Glutamatergic neuron (in vitro differentiated cells): ENCODE measurements at places on chromosomes 2 and 18.

GRCh38 chr2:239153806-239154591, 246.8 kb downstream of the HDAC4 start:
- DNase-seq, result peak; percentile 7

GRCh38 chr2:105134081-105134480, 96.2 kb downstream of the MRPS9 start:
- DNase-seq, result no peak

GRCh38 chr2:182852801-182853200, 13.6 kb downstream of the FRZB start:
- no peak for DNase-seq

- no peak for DNase-seq
Observed at GRCh38 chr2:234625626-234626250, 128.9 kb upstream of the ARL4C start.

- DNase-seq, result no peak
Observed at GRCh38 chr18:11972371-11973174, 8.7 kb upstream of the IMPA2 start.

DNA sequence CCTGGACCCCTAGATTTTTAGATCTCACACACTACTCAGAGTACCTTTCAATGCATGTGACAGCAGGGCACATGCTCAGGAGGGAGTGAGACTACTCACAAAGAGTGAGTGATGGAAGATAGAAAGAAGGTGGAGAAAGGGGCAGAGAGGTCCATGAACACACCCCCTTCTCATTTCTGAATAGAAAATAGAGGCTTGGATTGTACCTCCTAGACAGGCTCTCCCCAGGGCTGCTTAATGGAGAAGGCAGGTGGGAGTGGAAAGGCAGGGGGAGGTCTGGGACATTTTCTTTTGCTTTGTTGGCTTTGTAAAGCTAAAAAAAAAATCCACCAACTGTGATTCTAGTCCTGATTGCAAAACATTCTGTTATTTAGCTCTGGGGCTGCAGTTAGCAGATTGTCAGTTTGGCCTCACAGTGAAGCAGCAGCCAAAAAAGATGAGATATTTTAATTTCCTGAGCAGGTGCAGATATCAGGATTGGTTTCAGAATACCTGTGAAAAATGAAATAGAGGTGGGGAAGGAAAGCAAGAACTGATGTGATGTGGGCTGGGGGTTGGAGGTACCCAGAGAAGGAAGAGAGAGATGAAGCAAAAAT, 119.3 kb upstream of the GYPC start:
- no peak for DNase-seq

DNA sequence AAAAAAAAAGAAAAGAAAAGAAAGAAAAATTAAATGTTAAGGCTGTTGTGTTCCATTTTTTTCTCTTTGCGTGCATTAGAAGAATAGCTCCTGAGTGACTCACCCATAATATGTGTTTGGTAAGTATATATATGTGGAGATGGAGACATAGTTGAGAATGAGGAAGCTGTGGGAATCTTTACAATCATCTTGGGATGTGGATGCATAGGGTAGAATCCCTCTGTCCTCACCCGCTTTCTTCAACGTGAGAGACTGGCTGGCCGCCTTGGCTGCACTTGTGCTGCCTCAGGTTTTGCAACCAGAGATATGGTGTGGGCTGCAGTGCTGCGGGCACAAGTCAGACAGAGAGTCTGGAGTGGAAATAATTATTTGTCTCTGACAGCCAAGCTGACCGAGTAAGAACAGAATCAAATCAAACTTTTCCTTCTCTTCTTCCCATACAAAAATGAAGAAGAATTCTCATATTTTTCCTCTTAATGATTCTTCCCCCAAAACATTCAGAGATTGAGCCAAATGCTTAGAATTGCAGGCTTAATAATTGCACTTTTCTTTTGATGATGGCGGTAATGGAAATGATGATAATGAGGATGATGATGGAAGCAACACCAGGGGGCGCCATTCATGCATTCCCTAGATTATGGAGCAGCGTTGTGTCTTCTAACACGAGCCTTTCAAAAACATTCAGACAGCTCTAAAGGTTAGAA, 48.5 kb downstream of the SERPINB7 start:
- no peak for DNase-seq

GRCh38 chr2:222256250-222256649, 42.5 kb downstream of the PAX3 start:
- no peak for DNase-seq

- no peak for DNase-seq
Observed at GRCh38 chr18:10020171-10020570, 106.4 kb downstream of the VAPA start.

- DNase-seq, result no peak
Observed at GRCh38 chr2:72990695-72991438, 73.5 kb downstream of the EMX1 start.

- no peak for DNase-seq
Observed at GRCh38 chr2:68195096-68195495, 37.4 kb downstream of the PNO1 start.

- DNase-seq, result no peak
Observed at GRCh38 chr2:219149667-219150066, 10.9 kb downstream of the NHEJ1 start.

DNA sequence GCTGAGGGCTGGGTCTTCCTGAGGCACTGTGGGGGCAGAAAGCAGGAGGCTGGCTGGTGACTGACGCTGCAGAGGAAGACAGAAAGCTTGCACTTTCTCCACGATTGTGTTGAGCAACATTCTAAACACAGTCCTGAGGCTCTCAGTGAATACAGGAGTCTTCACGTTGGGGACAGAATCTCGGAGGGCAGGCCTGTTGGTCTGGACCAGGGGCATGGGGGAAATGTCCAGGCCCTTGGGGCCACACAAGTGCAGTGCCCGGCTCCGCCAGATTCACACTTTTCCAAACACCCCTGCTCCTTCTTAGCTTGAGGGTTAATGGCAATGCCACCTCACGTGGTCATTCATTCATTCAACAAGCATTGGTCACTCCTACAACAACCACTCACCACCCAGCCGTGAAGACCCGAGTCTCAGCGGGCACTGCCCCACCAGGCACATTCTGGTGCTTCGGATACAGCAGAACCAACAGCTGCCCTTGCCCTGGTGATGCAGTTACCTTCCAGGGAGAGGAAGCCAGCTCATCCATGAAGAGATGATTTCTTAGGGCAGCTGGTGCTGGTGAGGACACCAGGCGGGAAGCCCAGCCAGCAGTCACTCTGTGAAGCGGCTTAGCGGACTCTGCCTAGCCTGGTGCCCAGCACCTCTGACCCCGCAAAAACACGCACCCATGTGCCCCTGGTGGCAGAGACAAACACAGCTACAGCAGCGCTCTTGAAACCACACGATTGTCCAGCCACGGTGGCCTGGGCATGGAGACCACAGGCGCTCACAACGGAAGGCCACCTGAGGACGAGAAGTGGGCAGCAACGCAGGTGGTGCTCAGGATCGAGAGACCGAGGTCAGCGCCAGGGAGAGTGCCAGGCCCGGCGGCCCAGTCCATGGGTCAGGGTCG, 10.9 kb upstream of the GPC1 start:
- DNase-seq, result no peak

DNA sequence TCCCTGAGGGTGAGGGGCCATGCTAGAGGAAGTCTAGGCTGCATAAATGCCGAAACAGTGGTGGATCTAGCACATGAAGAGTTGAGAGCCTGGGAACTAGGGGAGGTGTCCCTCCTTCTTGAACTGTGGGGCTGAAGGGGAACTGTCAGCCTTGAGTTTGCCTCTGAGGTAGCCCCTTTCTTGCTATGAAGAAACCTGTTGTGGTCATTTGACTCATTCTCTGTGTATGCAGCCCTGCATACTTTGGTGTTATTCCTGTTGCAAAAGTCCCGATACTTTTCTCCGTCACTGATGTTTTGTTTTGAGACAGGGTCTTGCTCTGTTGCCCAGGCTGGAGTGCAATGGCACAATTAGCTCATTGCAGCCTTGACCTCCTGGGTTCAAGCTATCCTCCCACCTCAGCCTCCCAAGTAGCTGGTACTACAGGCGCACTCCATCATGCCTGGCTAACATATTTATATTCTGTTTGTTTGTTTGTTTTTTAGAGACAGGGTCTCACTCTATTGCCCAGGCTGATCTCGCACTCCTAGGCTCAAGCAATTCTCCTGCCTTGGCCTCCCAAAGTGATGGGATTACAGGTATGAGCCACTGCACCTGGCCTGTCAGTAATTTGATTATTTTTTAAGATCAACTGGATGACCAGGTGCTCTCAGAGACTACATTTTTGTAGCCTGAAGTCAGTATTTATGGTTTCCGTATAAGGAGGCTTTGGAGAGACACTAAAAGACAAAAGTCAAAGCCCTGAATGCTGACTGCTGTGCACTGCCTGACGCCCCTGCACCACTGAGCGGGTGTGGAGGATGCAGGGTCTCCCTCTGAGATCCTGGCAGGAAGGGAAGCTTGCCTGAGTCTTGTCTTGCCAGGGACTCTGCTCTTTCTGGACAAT, 126.0 kb upstream of the MSH6 start:
- DNase-seq, result no peak

DNA sequence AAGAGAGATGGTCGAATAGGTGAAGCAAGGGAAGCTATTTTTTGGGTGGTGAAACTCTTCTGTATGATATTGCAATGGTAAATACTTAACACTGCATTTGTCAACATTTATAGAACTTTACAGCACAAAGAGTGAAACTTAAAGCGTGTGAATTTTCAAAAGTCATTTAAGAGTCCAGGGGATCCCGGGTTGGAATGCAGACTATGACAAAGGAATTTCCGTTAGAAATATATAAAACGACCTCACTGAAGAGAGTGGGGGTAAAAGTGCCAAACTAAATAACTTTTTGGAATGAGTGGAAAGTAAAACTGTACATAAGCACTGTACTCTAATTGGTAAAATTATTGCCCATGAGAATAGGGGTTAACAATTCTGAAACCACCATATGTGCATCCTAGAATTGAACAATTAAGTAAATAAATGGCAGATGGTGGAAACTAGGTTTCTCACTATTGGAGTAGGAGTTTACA, 191.0 kb upstream of the FN1 start:
- no peak for DNase-seq

- DNase-seq, result no peak
Observed at GRCh38 chr18:55433648-55434047, 154.3 kb downstream of the TCF4 start.

GRCh38 chr2:190996947-190997346, 17.0 kb downstream of the STAT1 start:
- no peak for DNase-seq

- DNase-seq, result no peak
Observed at GRCh38 chr18:10230072-10230471, 224.4 kb upstream of the APCDD1 start.

DNA sequence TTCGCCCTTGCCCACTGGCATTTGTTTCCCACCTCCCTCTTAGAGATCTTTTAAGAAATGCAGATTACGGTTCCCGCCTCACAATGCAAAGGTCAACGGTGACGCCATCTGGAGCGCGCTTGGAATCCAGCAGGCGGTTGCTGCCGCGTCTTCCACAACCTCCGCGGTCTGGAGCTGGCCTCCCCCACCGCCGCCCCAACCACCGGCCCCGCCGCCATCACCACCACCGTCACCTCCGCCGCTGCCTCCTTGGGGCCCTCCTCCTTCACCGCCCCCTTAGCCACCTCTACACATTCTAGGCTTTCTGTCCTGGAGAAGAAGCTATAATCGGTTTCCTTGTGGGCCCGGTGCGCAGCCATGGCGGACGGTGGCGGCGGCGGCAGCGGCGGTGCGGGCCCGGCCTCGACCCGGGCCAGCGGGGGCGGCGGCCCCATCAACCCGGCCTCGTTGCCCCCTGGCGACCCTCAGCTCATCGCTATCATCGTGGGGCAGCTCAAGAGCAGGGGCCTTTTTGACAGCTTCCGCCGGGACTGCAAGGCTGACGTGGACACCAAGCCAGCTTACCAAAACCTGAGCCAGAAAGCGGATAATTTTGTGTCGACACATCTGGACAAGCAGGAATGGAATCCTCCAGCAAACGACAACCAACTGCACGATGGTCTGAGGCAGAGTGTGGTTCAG, at the start of gene BOD1L2:
TSS of gene BOD1L2 (plus strand) at position 132 of the 681 bp plus-strand sequence. CDS start at position 358, 226 bp downstream.
- no peak for DNase-seq

- no peak for DNase-seq
Observed at GRCh38 chr2:232042911-232043574, 81.5 kb downstream of the DIS3L2 start.

DNA sequence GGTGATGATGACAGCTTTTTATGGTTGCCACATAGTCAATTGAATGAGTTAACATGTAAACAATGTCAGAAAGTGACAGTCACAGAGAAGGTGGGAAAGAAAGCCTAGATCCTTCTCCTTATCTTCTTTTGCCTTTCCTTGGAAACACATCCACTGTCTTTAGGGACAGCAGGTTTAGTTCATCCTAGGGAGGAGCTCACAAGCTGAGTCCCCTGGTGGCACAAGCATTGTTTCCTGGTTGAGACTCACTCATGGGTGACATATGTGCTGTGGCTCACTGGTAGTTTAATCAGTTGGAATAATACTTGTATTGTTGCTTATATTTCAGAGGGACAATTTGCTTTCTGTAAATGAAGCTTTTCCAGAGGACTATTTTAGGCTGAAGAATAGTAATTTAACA, 598.5 kb downstream of the CNTNAP5 start:
- DNase-seq, result no peak

DNA sequence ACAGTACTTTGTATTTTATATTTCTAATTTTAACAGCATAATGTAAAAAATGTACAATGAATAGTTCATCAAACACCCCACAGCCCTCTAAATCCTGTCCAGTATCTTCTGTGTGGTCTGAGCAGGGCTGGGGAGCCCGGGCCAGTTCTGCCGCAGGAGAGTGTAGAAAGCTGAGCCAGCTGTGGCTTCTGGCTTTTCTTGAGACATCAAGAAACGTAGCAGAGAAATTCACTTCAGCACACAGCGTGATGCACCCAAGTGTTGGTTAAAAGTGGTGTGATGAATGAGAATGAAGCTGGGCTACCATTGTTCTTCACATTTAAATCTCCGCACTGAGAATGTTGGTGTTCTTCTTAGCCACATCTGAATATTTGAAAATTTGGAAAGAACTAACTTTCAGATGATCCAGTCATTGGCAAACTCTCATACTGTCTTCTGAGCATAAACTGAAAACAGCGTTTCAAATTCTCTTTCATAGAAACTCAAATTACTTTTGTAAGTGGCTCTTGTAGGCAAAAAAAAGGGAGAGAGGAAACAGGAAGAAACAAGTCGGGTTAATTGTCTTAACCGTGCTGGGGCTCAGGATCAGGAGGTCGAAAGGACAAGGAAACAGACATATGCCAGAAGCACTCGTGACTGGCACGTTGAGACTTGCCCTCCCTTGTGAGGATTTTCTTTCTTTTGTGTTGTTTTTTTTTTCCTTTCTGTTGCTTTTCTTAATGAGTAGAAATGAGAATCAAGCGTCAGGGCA, 23.4 kb upstream of the TMEM87B start:
- no peak for DNase-seq

- no peak for DNase-seq
Observed at GRCh38 chr2:188364033-188364630, 72.5 kb downstream of the GULP1 start.

DNA sequence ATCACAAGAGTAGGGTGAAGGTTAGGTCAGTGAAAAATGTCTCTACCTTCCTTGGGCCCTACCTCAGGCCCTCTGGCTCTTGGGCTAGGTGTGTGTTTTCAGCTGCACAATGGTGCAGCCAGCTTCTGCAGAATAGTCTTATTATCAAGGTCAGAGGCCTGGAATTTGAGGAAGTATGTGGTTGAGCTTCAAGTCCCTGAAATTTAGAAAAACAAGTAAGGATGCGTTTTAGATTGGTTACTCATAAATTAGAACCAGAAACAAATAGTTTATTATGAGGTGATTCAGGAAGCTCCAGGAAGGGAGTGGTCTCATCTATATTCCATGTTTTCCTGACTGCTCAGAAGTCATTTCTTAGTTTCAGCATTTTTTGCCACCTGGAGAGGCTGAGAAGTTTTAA, 204.2 kb upstream of the CELF4 start:
- no peak for DNase-seq
